ENCODE measurements at places on chromosomes 4 and X. TPM values are rescaled to one million over a fixed set of nuclear protein-coding genes. Genes with fewer than 3 reads are reported as not detected.

DNA sequence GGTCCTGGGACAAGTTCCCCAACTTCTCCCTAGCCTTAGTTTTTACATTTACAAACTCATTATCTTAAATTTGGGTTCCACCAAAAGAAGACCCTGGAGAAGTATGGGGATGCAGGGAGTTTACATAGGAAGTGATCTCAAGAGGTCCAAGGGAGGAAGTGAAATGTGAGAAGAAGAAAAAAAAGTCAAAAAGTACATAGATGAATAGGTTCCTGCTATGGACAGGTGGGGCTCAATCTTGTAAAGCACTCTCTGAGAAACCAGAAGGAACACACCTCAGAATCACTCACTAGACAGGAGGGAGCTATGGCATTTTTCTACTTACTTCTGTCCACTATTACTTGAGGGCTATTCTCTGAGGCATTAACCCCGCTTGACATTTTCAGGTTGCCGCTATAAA, 56.6 kb downstream of the ARHGAP6 start:
- H3K4me3 ChIP-seq, result no peak overlapping the region
- H3K27ac ChIP-seq, result no peak overlapping the region
- no peaks in the 10 kb centered on the region for H3K36me3 ChIP-seq

GRCh38 chr4:137312257-137312656, 220.0 kb downstream of the PCDH18 start:
- H3K36me3 ChIP-seq, result no peaks in the 10 kb centered on the region
- H3K27me3 ChIP-seq, result no peaks in the 10 kb centered on the region
- no peak overlapping the region for H3K27ac ChIP-seq
- DNase-seq, result no peak
- no peaks in the 10 kb centered on the region for H3K4me1 ChIP-seq

GRCh38 chrX:49292400-49293362, 10.8 kb upstream of the GAGE10 start:
- H3K4me3 ChIP-seq, result no peak overlapping the region
- peaks cover 27% of the 10 kb centered on the region for H3K4me1 ChIP-seq
- H3K36me3 ChIP-seq, result peaks cover 5% of the 10 kb centered on the region
- H3K27ac ChIP-seq, result no peak overlapping the region
- H3K27me3 ChIP-seq, result no peaks in the 10 kb centered on the region
- DNase-seq, result no peak

GRCh38 chr4:26076000-26076587, 162.1 kb downstream of the SMIM20 start:
- no peak overlapping the region for H3K4me3 ChIP-seq
- DNase-seq, result peak; percentile 54
- H3K36me3 ChIP-seq, result peaks cover 20% of the 10 kb centered on the region
- peaks cover 52% of the 10 kb centered on the region for H3K4me1 ChIP-seq

DNA sequence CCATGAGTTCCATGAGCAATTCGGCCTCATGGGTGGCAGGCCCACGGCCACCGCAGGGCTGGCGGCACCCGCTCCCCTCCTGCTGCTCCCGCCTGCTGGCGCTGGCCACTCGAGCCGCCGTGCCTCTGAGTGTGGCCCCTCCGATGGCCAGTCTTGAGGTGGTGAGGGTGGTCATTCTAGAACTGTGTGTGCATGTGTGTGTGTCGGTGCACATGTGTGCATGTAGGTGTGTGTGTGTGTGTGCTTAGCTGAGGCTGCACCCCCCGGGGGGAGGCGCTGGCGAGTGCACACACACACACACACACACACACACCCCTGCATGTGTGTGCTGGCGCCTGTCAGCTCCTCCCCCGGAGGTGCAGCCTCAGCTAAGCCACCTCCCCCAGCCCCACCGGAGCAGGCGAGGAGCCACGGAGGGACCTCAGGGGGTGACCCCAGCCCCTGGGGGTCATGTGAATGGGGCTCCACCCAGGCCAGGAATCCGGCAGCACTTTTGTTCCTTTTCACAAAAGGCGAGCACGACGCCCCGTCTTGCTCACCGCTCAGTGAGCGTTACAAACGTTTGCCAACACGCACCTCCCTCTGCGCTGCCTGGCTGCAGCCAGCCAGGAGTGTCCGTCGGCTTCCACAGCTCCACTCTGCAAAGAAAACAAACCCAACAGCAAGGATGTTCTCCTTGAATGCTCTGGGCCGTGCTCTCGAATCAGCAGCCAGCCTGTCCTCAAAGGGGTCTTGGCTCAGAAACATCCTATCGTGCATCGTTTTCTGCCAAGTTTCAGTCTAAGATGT, 29.9 kb downstream of the FGFRL1 start:
- H3K27me3 ChIP-seq, result no peaks in the 10 kb centered on the region
- no peak overlapping the region for H3K4me3 ChIP-seq
- no peak overlapping the region for H3K27ac ChIP-seq
- DNase-seq, result no peak
- H3K36me3 ChIP-seq, result no peaks in the 10 kb centered on the region
- no peaks in the 10 kb centered on the region for H3K4me1 ChIP-seq

DNA sequence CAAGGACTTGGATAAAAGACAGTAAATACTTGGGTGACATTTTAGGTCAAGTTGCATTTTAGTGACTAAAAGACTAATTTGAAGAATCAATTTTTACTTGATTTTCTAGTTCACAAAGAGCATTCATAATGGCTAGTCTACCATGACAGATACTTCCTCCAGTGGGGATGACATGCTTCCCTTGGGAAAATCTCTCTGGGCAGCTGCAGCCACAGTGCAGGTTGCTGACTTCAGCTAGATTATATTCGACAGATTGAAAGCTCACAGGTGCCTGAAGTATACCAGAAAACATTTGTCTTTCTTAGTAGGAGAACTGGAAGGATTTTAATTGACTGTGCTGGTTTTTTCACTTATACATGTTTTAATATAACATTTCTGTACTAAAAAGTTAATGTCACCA, 209.6 kb upstream of the MAGEB2 start:
- DNase-seq, result no peak
- H3K4me1 ChIP-seq, result no peaks in the 10 kb centered on the region
- no peak overlapping the region for H3K27ac ChIP-seq
- H3K36me3 ChIP-seq, result no peaks in the 10 kb centered on the region

- H3K27me3 ChIP-seq, result no peaks in the 10 kb centered on the region
- H3K4me3 ChIP-seq, result no peak overlapping the region
- no peak overlapping the region for H3K27ac ChIP-seq
- no peaks in the 10 kb centered on the region for H3K4me1 ChIP-seq
Observed at GRCh38 chr4:34066126-34066525, 2178.2 kb downstream of the ARAP2 start.

DNA sequence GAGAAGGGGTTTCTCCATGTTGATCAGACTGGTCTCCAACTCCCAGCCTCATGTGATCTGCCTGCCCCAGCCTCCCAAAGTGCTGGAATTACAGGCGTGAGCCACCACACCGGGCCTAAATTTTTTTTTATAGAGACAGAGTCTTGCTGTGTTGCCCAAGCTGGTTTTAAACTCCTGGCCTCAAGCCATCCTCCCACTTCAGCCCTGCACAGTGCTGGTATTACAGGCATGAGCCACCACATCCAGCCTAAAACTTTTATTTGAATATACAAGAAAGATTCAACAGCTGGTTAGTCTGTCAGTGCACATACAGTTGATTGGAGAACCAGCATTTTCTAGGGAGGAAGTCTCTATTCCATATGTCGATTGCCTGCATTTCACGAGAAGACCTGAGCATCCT, 91.2 kb downstream of the LRP2BP start:
- no peak overlapping the region for H3K4me3 ChIP-seq
- H3K4me1 ChIP-seq, result peaks cover 5% of the 10 kb centered on the region
- H3K27ac ChIP-seq, result no peak overlapping the region
- no peaks in the 10 kb centered on the region for H3K27me3 ChIP-seq
- H3K36me3 ChIP-seq, result peaks cover 8% of the 10 kb centered on the region

- DNase-seq, result no peak
- H3K4me1 ChIP-seq, result no peaks in the 10 kb centered on the region
- no peaks in the 10 kb centered on the region for H3K36me3 ChIP-seq
- no peaks in the 10 kb centered on the region for H3K27me3 ChIP-seq
- H3K27ac ChIP-seq, result no peak overlapping the region
- no peak overlapping the region for H3K4me3 ChIP-seq
Observed at GRCh38 chr4:182776376-182777105, 140.6 kb downstream of the DCTD start.

DNA sequence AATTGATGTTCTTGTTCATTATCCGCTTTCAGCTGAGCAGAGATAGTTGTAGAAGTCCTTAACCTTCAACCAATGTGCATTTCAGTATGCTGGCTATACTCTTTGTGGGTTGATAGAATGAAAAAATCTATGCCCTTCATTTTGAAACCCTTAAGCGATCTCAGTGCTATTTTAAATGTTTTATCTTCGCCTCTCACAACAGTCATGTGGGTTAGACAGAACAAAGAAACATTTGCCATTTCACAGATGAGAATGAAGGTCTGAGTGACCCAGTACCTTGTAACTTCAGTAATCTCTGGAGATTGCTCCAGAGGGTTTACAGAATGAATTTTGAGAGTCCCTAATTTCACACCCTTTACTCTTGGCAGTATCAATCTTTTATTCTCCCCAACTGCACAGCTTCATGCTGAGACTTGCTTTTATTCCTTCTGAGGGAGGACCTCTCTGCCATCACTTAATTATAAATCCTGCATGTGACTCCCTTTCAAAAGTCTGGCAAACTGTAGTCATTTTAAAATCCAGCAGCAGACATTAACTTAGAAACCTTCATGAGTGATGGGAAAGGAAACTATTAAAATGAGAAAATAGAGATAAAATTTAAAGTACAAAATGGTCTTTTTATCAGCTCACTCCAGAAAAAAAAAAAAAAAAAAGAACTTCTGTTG, 921.5 kb downstream of the RAB28 start:
- H3K4me1 ChIP-seq, result no peaks in the 10 kb centered on the region
- no peak for DNase-seq
- no peak overlapping the region for H3K27ac ChIP-seq
- H3K36me3 ChIP-seq, result no peaks in the 10 kb centered on the region

Gene WDFY3
- 0.89 TPM for total RNA-seq

Gene SPIN4
- total RNA-seq, result 8.0 TPM

Gene PCDH7
- not detected for total RNA-seq

Gene ENPP6
- total RNA-seq, result 0.47 TPM
